Mammary epithelial cell (primary cell): ENCODE measurements at places on chromosomes 11 and 22. TPM values are rescaled to one million over a fixed set of nuclear protein-coding genes. Genes with fewer than 3 reads are reported as not detected.

The TENM4 gene
- 17.4 and 26.5 TPM in 2 replicates for total RNA-seq

The BTG4 gene
- not detected in 2 replicates for total RNA-seq

The CD3D gene
- not detected for total RNA-seq

The RAB39A gene
- not detected for total RNA-seq

The SSTR3 gene
- not detected for total RNA-seq
